ENCODE measurements at places on chromosomes 2 and 18.

DNA sequence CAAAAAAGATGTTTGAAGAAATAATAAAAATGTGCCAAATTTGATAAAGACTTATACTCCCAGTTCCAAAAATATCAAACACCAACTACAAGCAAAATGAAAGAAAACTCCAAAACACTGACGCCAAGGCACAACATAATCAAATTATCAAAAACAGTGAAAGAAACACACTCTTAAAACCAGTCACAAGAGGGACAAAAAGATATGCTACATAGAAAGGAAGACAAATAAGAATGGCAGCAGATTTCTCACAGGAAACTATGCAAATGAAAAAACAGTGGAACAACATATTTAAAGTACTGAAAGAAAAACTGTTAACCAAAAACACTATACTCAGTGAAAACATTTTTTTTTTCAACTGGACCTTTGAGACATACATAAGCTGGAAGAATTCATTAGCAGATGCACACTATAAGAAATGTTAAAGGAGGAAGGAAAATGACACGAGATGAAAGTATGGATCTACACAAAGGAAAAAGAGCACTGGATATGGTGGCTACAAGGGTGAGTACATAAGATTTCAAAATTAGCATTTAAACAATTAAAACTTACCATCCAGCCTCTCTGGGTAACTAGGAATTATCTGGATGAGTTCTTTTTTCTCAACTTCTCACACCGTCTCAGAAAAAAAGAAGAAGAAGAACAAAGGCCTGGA, 94.0 kb upstream of the ACVR1C start:
- peak; percentile 25 for DNase-seq

- peak; percentile 75 for DNase-seq
These were observed 247.6 kb downstream of the SLC8A1 start for GRCh38 chr2:40204268-40204667.

- no peak for DNase-seq
These were observed 43.8 kb downstream of the LTBP1 start for GRCh38 chr2:32990556-32990955.

DNA sequence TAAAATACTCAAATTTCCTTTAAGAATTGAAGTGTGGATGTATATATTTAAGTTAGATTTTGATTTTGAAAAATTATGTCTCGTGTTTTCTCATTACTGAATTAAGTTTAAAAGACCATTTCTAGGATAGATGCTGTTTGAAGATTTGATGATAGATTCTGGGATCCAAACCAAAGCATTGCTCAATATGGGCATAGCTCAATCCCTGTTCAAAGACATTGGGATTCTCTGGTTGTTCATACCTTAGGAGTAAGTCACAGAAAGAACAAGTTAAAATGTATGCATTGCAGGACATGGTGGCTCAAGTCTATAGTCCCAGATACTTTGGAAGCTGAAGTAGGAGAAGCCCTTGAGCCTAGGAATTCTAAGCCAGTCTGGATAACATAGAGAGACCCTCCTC, 622.3 kb downstream of the ADCYAP1 start:
- DNase-seq = peak; percentile 11

- no peak for DNase-seq
These were observed 77.2 kb downstream of the TLK1 start for GRCh38 chr2:171083451-171083850.

- DNase-seq = peak; percentile 82
These were observed 82.7 kb downstream of the COL5A2 start for GRCh38 chr2:189096769-189097447.

Measured in astrocyte of the hippocampus (primary cell).